ENCODE measurements at places on chromosomes 6 and 20.

DNA sequence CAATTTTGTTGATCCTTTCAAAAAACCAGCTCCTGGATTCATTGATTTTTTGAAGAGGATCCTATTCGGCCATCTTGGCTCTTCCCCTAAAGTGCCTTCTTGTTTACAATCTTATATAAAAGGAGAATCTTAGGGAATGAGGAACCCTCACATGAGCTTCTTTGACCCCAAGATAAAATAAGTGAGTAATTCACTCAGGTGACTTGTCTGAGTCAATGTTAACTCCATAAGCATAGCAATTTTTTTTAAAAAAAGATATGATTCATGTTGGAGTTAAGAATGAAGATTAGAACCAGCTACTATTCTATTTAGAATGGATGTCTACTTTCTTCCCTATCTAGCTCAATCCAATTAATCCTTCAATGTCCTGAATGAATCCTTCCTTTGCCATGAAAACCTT lies 21.0 kb downstream of the WASF1 start:
- no peak for DNase-seq

GRCh38 chr20:35586751-35587425 lies 28.7 kb upstream of the SPAG4 start:
- no peak for DNase-seq

GRCh38 chr20:45857882-45858216 lies 435 bp downstream of the ZSWIM3 start:
- no peak for DNase-seq

- peak; percentile 7 for DNase-seq
These were observed 18.6 kb downstream of the CCM2L start for GRCh38 chr20:32028647-32029372.

- no peak for DNase-seq
These were observed 1.9 kb upstream of the BACH2 start for GRCh38 chr6:90298459-90299053.

DNA sequence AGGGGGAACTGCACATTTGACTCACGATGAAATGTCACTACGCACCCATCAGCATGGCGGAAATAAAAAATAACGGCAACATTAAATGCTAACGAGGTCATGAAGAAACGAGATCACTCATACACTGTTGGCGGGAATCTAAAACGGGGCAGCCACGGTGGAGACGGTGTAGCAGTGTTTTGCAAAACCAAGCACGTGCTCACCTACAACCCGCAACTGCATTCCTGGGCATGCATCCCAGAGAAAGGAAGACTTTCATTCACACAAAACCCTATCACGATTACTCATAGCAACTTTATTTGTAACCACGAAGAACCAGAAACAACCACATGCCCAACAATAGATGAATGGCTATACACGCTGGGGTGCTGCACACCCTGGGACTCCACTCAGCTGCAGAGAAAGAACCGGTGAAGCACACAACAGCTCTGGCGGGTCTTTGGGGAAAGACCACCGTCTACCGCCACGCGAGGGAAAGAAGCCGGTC lies 77.0 kb downstream of the YTHDF1 start:
- no peak for DNase-seq

DNA sequence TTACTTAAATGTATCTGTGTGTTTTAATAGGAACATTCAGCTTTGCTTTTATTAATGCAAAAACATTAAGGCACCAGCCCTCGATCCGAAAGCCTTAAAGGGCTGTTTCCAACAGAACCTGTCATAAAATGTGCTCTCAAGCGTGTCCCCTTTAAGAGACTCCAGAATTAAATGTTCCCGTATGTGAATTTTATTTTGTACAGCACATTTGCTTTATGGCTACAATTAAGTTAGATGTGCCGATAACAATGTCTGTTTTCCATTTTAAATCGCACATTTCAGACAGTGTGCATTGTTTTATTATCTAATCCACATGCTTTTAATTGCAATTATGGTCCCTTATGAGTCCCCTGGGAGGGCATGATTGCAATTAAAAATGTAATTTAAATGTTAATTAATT lies 198.9 kb downstream of the TSHZ2 start:
- no peak for DNase-seq

DNA sequence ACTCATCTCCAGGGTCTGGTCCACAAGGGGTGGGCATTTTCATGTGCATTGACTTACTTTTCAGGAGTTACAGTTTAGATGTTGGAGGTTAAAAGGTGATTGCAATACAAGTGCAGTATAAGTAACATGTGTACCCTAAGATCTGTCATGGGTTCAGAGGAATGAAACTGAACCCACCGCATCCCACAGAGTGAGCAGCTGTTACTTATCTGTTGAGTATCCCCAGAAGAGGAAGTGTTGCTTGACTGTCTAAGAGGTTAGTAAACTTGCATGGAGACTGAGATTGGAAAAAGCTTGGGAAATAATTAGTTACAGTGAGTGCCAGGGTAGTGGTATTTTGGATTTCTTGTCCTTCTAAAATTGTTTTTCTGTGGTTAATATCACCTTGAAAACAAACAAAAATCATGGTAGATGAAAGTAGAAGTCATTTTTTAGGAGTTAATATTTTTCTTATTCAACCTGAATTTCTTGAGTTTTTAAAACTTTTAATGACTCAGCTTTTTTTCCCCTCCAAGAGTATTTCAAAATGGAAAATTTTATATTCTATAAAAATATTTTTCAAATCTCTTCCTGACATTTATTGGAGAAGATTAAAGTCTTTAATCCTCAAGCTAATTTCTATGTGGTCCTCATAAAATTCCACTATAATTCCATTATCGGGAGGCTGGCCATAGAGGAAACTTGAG lies 306.1 kb downstream of the ZNF217 start:
- no peak for DNase-seq

- no peak for DNase-seq
These were observed 952.5 kb upstream of the MAN1A1 start for GRCh38 chr6:120302041-120302440.

DNA sequence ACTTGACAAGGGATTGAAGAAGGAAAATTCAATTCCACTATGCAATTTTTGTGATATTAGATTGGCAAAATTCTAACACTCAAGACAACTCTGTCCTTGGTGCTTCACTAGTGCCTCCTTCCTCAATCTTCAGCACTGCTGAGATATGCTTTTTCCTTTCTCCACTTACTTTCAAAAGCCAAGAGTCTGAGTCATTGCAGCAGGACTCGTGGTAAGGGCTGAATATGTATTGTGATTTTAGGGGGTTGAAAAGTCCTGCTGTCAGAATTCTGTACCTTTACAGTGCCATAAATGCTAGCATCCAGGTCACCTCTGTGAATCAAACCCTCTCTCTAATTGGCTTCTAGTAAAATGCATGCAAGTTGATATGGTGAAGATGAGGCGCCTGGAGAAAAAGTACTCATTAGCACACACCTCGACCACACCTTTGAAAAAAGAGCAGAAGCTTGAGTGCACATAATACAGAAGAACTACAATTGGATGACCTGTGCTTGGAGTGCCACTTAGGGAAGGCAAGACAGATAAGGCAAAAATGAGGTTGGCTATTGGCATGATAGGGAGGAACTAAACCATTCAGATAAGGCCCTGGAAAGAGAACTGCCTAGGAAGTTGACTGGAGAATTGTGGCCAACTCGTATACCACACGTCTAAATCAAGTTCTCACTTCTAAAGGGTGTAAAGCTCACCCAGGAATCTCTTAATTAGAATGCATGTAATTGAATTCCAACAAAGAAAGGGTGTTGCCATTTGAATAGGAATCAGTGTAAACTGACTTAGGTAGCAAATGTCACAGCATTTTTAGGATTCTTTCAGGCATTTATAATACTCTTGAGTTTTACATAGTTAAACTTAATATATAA lies 43.6 kb upstream of the FAM83B start:
- DNase-seq = no peak

GRCh38 chr6:134004714-134005113 lies 47.7 kb downstream of the SLC2A12 start:
- peak; percentile 18 for DNase-seq

- DNase-seq = no peak
These were observed 32.9 kb downstream of the FRK start for GRCh38 chr6:116027801-116028200.

DNA sequence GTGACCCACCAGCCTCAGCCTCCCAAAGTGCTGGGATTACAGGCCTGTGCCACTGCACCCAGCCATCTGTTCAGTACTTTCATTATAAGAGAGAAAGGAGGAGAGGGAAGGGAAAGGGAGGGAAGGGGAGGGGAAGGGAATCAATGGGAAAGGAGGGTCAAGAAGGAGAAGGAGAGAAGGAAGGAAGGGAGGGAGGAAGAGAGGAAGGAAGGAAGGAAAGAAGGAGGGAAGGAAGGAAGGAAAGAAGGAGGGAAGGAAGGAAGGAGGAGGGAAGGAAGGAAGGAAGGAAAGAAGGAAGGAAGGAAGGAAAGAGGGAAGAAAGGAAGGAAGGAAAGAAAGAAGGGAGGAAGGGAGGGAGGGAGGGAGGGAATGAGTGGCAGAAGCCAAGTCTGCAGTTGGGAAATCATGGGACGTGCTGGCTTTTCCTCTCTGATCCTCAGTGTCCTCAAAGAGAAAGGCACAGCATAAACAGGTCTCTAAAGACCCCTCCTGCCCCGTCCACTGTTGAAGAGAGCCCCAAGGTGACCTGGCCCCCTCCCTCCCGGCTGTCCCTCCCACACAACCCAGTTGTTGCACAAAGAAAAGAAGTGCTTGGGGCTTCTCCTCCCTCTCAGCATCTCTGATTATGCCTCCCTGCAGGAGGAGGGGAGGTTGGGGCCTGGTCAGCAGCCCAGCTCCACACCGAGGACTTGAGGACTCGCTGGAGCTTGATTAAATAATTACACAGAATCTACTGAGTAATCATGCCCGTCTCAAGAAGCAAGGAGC lies 69.1 kb upstream of the TOP1 start:
- DNase-seq = no peak

DNA sequence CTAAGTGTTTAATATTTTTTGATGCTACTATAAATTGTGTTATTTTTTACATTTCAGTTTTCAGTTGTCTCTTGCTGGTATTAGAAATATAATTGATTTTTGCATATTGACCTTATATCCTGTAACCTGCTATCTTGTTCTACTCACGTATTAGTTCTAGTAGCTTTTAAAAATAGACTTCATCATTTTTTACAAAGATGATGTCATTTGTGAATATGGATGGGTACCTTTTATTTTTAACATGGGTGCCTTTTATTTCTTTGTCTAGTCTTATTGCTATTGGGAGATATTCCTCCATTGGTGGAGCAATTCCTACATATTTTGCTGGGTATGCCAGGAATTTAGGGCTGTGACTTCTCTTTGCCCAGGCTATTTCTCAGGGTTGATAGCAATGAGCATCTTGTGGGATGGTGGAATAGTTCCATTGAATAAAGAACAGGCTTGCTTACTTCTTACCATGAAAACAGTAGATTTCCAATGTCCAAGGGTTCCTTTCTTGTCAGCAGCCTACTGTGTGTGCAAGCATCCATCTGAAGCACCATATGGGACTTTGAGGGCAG lies 149.7 kb downstream of the CARMIL1 start:
- no peak for DNase-seq

GRCh38 chr20:62618611-62619529 lies 23.4 kb upstream of the SLCO4A1 start:
- no peak for DNase-seq

DNA sequence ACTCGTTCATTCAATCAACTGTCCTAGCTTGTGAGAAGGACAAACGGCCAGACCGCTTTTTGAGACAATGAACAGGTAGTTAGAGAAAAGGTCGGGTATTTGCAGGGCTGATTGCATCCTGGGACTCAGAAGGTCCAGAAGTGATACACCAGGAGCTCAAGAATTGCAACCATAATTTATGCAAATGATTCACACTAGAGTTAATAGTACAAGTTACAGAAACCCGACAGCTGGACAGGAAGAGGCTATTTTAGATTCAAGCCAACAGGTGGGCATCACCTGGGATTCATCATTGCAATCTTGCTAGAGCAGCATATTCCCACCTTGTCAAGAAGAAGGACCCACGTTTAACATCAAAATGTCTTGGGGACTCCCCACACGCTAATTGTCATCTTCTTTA lies 83.5 kb downstream of the TNFAIP3 start:
- no peak for DNase-seq

DNA sequence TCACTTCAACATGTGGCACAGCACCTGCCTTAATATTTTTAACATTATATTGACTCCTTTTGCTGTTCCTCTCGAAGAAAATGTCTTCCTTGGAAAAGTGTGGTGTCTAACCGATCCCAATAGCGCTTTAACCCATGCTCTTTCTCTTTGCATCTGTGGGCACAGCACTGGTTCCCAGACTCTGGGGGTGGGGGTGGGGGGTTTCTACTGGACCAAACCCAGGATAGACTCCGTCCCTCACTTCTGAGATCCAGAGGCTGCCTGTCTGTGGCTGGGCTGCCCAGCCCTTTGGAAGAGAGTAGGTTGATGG lies 3.9 kb upstream of the ZNF292 start:
- DNase-seq = no peak

DNA sequence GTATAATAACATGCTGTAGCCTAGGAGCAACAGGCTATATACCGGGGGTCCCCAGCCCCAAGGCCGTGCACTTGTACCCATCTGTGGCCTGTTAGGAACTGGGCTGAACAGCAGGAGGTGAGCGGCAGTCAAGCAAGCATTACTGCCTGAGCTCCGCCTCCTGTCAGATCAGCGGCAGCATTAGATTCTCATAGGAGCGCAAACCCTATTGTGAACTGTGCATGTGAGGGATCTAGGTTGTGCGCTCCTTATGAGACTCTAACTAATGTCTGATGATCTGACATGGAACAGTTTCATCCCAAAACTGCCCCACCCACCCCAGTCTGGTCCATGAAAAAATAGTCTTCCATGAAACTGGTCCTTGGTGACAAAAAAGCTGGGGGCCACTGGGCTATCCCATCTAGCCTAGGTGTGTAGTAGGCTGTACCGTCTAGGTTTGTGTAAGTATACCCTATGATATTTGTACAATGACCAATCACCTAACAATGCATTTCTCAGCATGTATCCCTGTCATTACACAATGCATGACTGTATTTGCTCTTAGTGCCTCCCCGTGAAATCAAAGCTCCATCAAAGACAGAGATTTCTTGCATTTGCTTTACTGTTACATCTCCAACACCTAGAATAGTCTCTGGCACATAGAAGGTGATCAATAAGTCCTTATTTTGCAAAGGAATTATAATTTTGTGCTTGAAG lies 30.8 kb downstream of the NHSL1 start:
- no peak for DNase-seq

DNA sequence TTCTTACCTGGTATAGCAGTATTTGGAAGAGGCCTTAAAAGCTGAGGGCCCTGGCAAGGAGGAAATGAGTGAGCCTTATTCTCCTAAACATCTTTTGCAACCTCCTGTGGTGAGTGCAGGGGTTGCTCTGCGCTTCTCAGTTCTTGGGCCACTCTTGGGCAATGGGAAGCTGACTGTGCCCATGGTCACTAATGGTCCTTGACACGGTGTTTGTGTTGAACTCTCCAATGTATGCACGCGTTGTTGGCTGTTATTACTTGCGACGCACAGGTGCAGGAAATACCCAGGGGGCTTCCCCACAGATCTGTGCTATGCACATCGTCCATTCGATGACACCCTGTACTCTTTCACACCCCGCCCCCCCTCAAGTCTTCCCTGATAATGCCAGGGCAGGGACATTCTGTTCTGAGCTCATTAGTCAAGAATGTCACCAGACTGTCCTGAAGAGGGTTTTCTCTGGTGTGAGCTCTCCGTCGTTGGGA lies 79.7 kb downstream of the EDN1 start:
- DNase-seq = no peak

- DNase-seq = no peak
These were observed 282.1 kb upstream of the TCF21 start for GRCh38 chr6:133606852-133607251.

Measured in NCI-H345 (cell line).